ENCODE measurements at places on chromosomes 5 and 9.

- no peak for DNase-seq
These were observed 50.1 kb downstream of the ST8SIA4 start for GRCh38 chr5:100852988-100853449.

DNA sequence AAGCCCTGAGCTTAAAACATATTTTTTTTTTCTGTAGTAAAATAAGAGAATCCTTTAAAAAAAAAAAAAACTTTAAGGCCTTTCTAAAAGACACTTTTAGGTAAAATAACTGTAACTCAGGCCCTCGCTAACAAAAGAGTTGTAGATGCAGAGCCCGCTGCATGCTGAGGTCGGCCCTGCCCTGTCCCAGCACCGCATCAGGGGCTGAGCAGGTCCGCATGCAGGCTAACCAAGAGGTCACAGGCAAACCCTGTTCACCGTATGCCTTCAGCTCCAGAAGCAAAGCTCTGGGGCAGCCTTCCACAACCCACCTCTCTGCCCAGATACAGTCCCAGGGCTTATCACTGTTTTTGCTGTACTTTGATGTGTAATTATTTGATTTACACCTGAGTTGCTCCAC is 216.1 kb downstream of the GNA14 start:
- no peak for DNase-seq

DNA sequence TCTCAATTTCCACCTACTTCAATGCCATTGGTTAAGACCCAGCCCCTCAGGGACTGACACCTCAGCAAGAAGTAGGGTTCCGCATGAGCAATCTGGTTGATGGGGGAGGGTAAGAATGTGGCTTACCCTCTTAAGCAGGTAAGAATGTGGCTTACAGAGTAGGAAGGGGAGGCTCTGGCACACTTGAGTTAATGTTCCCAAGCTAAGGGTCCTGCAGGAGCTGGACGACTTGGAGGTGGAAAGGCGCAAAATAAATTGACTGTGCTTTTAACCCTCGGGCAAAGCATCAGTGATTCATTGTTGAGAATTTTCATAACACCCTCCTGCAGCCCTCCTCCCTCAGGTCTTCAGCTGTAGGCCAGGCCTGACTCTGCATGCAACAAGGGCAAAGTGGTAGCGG is 24.9 kb upstream of the ADRA1B start:
- peak; percentile 44 for DNase-seq

GRCh38 chr9:123550012-123550411 is 194.0 kb downstream of the CRB2 start:
- peak; percentile 42 for DNase-seq

- no peak for DNase-seq
These were observed 461.2 kb downstream of the CDH12 start for GRCh38 chr5:22391956-22392355.

GRCh38 chr5:142156839-142157463 is 48.4 kb downstream of the NDFIP1 start:
- DNase-seq = no peak

DNA sequence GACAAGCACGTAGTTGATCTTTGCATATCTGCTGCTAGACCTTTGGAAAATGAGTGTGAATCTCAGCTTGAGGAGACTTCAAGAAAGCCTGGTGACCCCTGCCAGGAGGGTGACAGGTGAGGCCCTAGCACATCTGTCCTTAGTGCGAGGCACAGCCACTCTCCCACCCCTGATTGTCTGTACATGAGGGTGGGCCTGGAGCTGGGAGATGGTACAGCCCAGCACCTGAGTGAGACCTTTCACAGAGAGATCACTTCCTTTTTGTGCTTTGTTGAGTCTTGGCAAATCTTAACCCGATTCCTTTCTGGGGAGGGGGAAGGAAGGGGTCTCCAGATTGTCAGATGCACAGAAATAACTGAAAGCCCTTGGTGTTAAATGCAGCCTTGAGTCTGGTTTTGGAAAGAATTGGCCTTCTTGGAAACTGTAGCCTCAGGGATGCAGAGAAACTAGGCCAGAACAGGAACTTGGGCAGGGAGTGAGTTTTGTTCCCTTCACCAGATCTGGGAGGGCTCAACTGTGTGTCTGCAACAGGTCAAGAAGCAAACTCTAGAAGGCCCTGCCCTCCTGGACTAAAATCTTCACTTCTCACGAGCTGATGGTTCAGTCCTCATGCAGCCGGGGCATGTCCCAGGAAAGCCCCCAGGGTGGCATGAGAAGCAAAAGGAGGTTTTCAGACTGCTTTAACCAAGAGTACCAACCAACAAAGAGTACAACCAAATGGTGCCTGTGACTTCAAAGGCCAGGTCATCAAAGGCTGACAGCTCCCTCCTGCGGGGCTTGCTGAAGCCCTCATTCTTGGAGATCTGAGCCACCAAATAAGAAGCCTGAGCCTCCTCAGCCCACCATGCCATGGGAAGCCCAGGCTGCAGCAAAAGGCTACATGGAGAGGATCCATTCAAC is 20.8 kb upstream of the SEMA4D start:
- no peak for DNase-seq

DNA sequence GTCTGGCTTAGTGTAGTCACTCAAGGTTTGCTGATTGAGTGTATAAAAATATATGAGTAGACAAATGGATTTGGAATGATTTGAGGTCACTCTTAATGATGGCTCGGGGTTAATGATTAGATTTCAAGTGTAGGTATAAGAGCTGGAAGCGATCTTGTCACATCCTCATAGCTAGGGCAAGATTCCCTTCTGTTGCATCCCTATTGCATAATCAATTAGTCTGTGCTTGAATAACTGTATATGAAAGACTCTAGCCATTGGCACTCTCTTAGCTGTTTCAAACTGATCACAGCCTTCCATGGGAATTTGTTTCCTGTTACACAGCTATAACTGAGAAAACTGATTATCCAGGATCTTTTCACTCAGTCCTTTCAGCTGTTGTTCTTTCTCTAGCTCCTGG is 811.6 kb downstream of the TLE4 start:
- DNase-seq = no peak

GRCh38 chr9:34576597-34577399 is 12.7 kb downstream of the CNTFR start:
- DNase-seq = peak; percentile 33

DNA sequence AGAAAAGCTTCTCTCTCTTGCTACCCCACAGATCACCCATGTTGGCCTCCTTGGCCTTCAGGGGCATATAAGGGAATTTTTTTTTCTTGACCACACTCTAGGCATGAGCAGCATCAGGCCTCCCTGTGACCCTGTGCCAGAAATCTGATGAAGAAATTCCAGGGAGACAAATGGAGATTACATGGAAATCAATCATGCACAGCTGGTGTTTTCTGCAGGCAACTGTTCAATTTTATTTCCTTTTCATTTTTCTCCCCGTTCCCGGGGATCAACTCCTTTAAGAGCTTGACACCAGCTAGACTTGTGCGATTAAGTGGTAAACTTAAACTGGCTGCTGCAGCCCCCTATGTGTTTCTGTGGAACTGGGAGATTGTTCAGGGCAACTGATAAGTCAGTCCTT is 59.3 kb downstream of the GALNT10 start:
- DNase-seq = no peak
